ENCODE measurements at places on chromosomes 13 and 19.

DNA sequence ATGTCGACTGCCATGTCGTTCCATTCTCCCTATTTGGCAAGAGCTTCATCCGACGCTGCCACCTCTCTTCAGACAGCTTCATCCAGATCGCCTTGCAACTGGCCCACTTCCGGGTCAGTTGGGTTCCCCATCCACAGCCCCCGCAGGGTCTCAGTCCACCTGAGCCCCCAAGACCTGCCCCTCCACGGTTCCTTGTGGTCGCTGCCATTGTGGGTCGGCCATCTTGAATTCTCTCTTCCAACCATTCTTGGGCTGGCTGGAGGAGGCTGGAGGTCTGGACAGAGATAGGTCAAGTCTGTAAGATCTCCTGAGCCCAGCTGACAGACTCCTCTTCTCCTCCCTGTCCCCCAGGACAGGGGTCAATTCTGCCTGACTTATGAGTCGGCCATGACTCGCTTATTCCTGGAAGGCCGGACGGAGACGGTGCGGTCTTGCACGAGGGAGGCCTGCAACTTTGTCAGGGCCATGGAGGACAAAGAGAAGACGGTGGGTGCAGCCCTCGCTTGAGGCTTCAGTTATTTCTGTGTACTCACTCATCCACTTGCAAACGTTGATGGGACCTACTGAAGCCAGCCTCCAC lies 19.5 kb downstream of the CPT1C start:
- no peak for DNase-seq

GRCh38 chr19:18541992-18542940 lies 1.1 kb downstream of the FKBP8 start:
- DNase-seq = no peak

GRCh38 chr13:82867284-82867683 lies 1015.0 kb downstream of the SLITRK1 start:
- DNase-seq = no peak

- no peak for DNase-seq
Measured at GRCh38 chr13:72004784-72005374, 137.9 kb upstream of the DACH1 start.

- no peak for DNase-seq
Measured at GRCh38 chr13:105937451-105937850, 598.0 kb downstream of the EFNB2 start.

GRCh38 chr13:36445278-36445677 lies 13.0 kb downstream of the CCNA1 start:
- no peak for DNase-seq

DNA sequence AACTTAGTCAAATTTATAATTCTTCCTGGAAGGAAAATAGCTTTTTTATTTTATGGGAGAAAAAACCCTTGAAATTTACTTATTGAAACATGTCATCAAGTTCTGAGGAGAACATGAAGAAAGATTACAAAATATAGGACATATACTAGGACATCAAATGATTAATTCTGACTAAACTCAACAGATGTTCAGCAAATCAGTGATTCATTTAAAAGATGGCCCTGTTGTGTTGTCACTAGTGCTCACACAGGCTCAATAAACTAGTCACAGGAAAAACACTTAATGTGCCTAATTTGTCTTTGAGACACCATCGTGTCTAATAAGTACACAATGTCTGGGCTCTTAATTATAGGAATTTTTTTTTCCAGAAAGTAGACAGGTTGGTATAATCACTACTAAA lies 223.8 kb upstream of the TMTC4 start:
- DNase-seq = no peak

- DNase-seq = no peak
Measured at GRCh38 chr19:50377517-50377916, 1.3 kb downstream of the NR1H2 start.

- DNase-seq = no peak
Measured at GRCh38 chr13:52878831-52879230, 30.4 kb upstream of the PCDH8 start.

DNA sequence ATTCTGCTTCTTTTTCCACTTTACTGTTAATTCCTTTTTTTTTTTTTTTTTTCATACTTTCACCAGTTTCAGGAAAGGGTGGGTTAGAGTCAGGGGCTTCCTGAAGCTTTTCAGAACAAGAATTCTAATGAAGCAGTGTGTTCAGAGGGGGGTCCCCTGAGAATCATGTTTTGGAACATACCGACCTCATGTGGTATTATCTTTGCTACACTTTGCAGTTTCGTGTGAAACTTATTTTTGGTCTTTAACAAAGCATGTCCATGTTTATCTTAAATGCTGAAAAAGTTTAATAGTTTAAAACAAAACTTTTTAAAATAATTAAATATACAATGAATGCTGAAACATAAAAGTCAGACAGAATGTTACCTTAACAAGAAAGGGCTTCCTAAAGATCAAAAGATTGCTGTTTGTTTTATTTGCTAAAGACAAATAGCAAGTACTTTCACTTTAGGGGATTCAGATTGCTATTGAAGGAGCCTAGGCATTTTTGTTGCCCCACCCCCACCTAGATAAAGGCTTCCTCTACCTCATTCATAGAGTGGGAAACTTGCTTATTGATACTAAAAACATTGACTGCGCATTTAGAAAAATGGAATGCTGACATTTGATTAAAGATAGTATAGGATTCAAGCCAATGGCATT lies 21.1 kb upstream of the POMP start:
- no peak for DNase-seq

GRCh38 chr19:30060531-30061222 lies 118.6 kb downstream of the URI1 start:
- no peak for DNase-seq

DNA sequence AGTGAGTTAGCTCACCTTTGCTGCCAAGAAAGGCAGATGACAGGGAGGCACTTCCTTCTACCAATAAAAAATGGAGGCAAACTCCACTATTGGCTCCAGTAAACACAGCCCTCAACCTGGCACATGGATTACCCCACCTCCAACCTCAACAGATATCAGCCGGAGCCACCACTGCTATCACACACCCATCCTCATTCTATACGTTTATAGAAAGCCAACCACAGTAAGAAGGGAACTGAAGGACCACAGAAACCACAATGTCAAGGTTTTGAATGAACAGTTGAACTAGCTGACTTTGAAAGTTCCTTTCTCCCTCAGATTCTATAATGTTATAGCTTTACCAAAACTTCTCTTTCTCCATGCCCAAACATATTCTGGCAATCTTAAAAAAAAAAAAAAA lies 526.2 kb downstream of the UQCRFS1 start:
- DNase-seq = no peak

GRCh38 chr13:64069892-64070291 lies 2654.2 kb upstream of the PCDH20 start:
- no peak for DNase-seq

GRCh38 chr13:80873589-80873988 lies 532.7 kb upstream of the SPRY2 start:
- DNase-seq = no peak

DNA sequence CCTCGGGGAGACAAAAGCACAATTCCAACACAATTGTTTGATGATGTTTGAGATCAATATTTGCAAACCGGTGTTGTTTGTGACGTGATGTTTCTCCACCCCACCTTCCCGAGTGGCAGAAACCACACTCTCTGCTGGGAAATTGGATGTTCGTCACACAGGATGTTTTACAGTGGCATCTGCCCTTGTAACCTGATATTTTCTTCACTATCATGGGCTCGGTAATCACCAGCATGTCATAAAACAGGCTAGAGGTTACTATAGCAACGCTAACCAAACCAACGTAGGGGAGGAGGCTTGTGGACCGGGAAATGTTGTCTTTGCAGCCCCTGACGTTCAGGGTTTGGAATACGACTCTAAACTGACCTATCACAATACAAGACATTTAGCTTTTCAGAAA lies 454.5 kb downstream of the IRS2 start:
- DNase-seq = no peak

GRCh38 chr13:108426893-108427292 lies 157.4 kb downstream of the TNFSF13B start:
- no peak for DNase-seq

DNA sequence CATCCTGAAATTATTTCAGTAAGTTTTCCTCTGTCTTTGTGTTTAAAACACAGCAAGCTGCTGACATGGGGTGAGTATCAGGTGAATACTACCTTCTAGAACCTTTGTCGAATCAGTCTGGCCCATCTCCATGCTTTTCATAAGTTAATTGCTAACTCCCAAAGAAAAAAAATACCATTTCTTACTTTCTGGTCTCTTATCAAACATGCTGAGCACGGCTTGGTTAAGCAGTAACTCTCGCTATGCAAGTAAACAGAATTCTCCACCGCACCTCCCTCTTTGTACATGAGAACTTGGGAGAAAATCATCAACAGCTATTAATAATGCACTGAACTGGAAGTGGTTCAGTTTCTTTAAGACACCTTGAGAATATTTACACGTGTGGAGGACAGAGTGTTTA lies 88.6 kb downstream of the FGF9 start:
- DNase-seq = no peak

GRCh38 chr13:113144255-113144629 lies 14.2 kb upstream of the PROZ start:
- no peak for DNase-seq

GRCh38 chr13:112871742-112872141 lies 97.3 kb upstream of the MCF2L start:
- DNase-seq = no peak

- no peak for DNase-seq
Measured at GRCh38 chr19:51600940-51601580, 29.1 kb downstream of the SIGLEC5 start.

- no peak for DNase-seq
Measured at GRCh38 chr19:6416658-6417405, 7.8 kb downstream of the KHSRP start.

DNA sequence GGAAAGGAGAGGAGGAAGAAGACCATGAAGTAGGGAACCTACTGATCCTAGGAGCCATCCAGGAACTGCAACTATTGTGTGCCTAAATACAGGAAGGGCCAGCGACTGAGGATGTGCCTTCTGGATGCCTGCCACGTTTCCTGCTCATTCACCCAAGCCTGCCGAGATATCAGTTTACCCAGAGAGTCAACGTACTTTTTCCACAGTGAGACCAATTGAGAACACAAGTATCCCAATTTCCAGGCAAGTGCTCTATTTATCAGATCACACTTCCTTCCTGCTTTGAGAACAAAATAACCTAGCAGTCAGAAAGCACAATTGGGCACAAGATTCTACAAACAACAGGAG lies 122.4 kb downstream of the AKAP11 start:
- no peak for DNase-seq

GRCh38 chr13:41136396-41137031 lies 3.9 kb upstream of the KBTBD6 start:
- DNase-seq = no peak

- no peak for DNase-seq
Measured at GRCh38 chr13:103161476-103161875, 95.3 kb upstream of the SLC10A2 start.

GRCh38 chr19:20278342-20278741 lies 111.3 kb downstream of the ZNF486 start:
- no peak for DNase-seq

DNA sequence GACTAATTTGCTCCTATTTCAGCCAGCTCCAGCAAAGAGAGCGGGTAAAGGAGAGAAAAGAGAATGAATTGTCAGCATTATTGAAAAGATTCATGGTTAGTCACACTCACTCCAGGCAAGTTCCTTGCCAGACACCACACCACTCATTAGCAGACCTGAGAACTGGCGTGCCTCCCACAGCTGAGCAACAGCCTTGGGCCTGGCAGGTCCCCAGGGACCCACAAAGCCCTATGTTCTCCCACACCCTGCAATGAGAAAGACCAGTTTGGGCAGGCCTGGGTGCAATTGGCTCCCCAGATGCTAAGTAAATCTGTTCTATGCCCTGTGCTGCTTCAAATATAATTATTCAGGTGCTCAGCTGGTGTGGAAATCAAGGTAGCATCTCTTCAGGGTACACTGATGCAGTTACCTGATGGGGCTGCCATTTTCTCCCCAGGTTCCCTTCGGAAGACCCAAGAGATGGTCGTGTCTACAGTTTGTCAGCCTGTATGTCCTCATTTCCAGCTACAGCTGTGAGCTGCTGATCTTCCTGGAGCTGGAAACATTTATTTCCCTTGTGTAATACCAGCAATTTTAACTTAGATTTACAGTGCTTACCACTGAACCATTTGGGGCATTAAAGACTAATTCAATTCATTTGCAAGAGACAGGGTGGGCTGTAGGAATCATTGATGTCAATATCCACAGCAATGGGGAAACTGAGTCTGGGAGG lies 405.0 kb downstream of the COG6 start:
- no peak for DNase-seq

DNA sequence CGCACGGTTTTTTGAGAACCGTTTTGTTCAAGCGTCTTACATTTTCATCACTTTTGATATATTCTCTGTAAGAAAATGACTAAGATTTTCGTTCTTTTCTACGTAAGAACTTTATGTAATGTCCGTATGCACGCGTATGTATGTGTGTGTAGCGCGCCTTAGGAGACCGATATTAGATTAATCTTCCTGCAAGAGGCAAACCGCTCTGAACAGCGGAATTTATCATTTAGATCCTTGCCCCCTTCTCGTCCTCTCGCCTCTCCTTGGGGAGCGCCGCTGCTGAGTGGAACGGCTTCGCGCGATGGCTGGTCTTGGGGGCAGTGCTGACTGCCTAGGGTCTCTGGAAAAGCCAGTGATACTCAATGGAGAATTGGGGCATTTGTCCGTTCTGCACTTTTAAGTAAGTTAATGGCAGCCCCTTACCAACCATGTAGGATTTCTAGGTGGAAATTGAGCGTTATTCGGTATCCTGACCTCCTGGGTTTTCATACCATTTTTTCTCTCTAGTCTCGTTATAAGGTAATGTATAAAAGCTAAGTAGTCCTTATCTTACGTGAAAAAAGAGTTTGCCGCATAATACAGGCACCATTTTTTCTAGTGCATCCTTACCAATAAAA lies 4.7 kb downstream of the MAB21L1 start:
- no peak for DNase-seq

DNA sequence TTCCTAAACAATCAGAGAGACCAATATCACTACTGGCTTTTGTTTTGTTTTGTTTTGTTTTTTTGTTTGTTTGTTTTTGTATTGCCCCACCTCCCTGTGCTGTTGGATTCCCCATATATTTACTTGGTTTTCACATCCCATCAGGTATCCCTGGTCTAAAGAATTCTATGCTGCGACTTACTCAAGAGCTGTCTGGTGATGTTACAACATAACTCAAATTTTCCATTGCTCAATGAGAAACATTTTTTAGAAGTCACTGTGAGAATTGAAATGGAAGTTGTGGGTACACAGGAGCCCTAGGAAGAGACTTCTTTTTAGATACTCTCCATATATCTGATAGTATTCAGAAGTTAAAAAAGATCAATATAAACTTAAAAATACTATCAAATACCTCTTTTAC lies 181.4 kb downstream of the KLF5 start:
- no peak for DNase-seq

GRCh38 chr19:347946-348861 lies 3.6 kb upstream of the MIER2 start:
- DNase-seq = no peak

- DNase-seq = no peak
Measured at GRCh38 chr19:1511318-1512317, 1.2 kb downstream of the ADAMTSL5 start.
